Fibroblast of villous mesenchyme (primary cell): ENCODE measurements at places on chromosomes 2 and 18.
A peak's percentile ranks its signal among the peaks of the same experiment; 100 is the strongest.

DNA sequence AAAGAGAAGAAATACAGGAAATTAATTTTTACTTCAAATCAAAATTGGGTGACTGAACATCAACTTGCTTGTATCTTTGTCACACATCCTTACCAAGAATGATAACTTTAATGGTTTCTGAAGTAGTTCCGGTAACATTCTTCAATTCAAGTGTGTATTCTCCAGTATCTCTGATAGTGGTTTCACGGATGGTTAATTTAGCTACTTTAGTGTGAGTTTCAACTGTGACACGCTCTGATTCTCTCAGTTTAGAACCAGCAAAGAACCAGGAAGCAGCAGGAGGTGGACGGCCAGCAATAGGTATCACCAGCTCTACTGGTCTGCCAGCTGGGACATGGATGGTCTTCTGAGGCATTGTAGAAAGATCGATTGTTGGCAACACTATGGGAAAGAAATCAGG, 62.3 kb downstream of the PLEKHA3 start:
- DNase-seq: no peak

DNA sequence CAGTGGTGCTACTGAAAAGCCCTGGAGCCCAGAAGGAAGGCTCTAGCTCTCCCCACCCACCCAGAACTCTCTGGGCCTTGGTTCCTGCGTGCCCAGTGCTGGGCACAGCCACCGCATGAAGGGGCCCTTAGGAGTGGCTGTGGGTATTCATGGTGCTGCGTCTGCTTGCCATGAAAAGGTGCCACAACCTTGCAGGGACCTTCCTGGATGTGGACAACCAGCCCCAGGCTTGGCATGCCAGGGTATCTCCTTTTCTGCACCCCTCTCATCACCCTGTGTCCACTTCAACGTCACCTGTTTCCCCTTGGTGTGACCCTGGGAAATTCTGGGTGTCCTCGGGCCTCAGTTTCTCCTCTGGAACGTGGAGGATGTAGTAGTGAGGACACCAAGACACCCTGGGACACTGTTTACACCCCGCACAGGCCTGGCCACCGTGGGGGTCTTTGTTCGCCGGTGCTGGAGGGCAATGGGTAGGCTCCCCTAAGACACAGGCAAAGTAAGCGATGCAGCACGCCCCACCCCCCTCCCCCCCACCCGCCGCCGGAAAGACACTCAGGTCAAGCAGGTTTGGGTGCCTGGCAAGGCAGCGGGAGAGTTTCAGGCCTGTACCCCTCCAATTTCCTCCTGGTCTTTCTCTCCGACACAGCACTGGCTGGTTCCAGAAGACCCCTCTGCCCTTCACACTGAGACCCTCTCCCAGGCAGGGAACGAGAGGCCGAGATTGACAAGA, 34.8 kb upstream of the TAF1B start:
- no peak for DNase-seq

GRCh38 chr18:72726201-72726600, 141.6 kb downstream of the NETO1 start:
- no peak for DNase-seq

DNA sequence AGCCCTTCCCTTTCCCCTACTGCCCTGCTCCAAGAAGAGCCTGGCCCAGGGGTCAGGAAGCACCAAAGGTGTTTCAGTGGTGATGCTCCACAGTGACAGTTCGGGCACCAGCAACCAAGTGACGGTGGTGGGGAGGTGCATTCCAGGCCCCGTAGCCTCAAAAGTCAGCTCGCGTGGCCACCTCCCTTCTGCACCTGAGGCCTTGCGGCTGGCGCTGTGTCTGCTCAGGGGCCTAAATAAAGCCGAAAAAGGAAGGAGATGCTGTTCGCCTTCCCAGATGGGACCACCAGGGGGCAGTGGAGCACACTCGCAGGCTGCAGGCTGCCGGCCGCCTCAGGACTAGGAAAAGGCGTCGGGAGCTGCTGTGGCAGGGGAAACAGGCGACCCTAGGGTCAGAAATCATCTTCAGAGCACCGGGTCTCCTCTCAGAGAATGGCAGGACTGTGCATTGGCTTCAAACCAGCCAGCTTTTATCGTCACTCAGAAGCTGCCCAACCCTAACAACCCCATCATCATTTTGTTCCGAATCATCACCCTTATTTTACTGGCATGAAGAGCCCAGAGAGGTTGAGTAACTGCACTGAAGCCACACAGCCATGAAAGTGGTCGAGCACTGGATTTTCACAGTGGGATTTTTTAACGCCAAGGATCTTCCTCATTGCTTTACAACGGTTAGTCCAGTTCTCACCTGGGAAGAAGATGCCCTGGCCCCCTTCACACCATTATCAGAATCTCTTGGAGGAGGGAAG, 213.0 kb upstream of the CELF4 start:
- peak; percentile 1 for DNase-seq

- no peak for DNase-seq
Observed at GRCh38 chr2:49131801-49132200, 22.5 kb downstream of the FSHR start.
